Myocyte (in vitro differentiated cells): ENCODE measurements at places on chromosomes 6 and 20. TPM values are rescaled to one million over a fixed set of nuclear protein-coding genes. Genes with fewer than 3 reads are reported as not detected.
A peak's percentile ranks its signal among the peaks of the same experiment; 100 is the strongest.

Gene MACROD2
- 5.3 and 9.4 TPM in 2 replicates for total RNA-seq

Gene GABRR2
- total RNA-seq = 0.13 and 0.21 TPM in 2 replicates

Gene CCM2L
- not detected in 2 replicates for total RNA-seq

Gene SIRPD
- not detected in 2 replicates for total RNA-seq

Gene DPPA5
- not detected in 2 replicates for total RNA-seq

Gene PIM1
- total RNA-seq = 3.0 and 4.6 TPM in 2 replicates

Gene KIAA0408
- total RNA-seq = 1.7 and 2.0 TPM in 2 replicates

Gene RSPH4A
- total RNA-seq = 1.2 and 1.9 TPM in 2 replicates

Gene DCDC2
- total RNA-seq = 0.08 and 0.21 TPM in 2 replicates

Gene OGFR
- total RNA-seq = 29.1 and 35.7 TPM in 2 replicates

- DNase-seq = no peak
These were observed 17.0 kb downstream of the PHF20 start for GRCh38 chr20:35788796-35789195.

GRCh38 chr6:7157752-7158616 lies 50.2 kb downstream of the RREB1 start:
- DNase-seq = peak; percentile 53

DNA sequence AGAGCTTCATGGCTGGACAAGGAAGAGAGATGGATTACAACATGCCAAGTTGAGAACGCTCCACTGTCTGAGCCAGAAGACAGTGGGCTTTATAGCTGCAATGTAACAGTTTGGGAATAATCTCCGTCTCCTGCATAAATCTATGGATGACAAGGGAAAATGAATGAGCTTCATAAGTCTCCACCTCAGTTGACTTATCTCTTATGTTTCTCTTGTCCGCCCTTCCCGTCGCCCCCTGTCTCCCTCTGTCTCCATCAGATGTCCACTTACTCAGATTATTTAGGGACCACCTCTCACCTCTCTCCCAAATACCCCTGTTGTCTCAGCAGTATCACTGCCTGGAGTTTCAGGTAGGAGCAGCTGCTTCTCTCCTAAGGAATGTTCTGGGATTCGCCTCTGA lies 13.7 kb upstream of the BPIFA2 start:
- DNase-seq = no peak

DNA sequence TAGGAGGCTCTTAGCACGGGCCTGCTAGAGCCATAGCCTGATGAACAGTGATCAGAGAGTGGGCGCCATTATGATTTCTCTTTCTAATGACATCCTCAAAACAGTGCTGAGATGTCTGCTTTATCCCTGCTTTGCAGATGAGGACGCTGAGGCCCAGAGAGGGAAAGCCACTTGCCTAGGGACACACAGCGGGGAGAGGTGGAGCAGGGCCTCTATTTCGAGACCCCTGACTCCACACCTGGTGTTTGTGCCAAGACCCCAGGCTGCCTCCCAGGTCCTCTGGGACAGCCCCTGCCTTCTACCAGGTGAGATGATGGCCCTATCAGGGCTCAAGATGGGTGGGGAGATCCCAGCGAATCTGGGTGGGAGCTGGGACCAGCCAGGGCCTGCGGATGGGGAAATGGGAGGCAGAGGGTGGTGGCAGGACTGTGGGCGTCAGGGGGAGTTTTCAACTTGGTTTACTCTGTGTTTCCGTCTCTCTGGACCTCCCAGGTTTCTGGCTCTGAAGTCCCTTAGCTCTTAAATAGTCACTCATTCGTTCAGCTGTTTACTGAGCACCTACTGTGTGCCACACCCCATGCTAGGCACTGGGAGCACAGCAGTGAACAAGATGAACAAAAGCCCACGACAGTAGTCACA lies 36.7 kb downstream of the SRC start:
- DNase-seq = no peak

DNA sequence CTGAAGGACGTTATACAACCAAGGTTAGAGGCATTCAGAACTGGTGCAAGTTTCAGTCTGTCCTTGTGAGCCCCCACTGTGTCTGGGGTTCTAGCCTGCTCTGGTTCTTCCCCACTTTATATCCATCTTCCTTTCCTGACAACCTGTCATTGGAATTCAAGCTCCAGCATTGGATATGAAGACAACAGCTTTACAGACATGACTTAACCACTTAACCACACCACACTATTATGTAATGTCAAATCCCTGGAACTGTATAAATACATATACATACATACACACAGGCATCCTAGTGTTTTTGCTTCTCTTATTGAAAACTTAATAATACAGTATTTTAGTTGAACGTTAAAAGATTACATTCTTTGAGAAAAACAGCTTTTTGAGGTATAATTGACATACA lies 217.9 kb upstream of the SGK1 start:
- peak; percentile 12 for DNase-seq

GRCh38 chr6:90612313-90612680 lies 25.4 kb upstream of the MAP3K7 start:
- no peak for DNase-seq

- no peak for DNase-seq
These were observed 250.2 kb upstream of the RREB1 start for GRCh38 chr6:6857528-6857927.

DNA sequence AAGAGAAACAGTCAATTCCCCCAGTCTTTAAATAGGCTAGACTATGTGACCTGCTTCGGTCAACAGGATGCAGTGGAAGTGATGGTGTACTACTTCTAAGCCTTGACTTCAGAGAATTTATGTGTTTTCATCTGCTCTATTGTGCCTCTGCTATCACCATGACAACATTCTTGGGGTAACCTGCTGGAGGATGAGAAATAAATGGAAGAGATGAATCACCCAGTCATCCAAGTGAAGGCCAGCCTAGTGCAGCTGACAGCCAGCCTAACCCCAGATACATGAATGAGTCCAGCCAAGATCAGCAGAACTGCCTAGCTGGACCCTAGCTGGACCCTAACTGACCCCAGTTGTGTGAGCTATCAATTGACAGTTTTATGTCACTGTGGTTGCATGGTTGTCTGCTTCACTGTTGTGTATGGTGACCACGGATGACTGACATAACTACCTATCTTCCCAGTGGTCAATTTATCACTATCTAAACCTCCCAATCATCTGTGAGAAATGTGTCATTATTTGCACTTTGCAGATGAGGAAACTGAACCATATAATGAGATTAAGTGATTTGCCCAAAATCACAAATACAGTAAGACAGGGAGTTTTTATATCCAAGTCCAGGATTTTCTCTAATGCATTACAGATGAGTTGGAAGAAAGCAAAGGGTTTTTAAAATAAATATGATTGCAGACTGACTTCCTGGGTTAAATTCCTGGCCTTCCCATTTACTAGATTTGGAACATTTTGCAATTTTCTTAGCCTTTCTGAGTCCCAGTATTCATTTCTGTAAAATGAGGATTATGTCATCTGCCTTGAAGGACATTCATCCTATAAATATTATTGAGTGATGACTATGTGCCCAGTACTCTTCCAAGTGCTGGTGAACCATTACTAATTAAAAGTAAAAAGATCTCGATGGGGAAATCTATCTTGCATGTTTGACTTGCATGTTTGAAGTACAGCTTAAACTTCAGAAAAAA lies 136.4 kb upstream of the PLCB4 start:
- peak; percentile 28 for DNase-seq

DNA sequence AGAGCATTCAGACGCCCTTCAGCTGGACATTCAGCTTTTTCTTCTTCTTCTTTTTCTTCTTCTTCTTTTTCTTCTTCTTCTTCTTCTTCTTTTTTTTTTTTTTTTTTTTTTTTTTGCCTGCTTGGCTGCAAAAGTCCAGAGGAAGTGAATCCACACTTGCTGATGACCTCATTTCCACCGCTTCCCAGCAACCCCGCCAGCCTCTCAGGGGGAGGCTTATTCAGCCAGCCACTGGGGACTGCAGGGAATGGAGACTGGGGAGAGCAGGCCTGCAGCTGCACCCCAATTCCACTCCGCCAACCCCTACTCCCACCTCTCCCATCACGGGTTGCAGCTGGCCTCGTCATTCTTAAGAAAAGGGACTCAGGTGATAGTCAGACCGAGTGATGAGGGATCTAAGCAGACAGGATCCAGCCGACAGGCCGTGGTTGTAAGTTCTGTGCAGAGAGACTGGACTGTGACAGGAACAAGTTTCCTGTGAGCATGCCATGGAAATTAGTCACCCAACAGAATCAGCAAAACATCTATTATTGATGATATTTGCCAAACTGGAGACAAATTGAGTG lies 59.0 kb upstream of the QKI start:
- peak; percentile 62 for DNase-seq

GRCh38 chr6:108093781-108094300 lies 19.3 kb upstream of the OSTM1 start:
- DNase-seq = no peak

GRCh38 chr6:95587989-95588388 lies 10.7 kb downstream of the MANEA start:
- DNase-seq = no peak

- no peak for DNase-seq
These were observed 111.0 kb downstream of the SYCP2 start for GRCh38 chr20:59822291-59823029.

DNA sequence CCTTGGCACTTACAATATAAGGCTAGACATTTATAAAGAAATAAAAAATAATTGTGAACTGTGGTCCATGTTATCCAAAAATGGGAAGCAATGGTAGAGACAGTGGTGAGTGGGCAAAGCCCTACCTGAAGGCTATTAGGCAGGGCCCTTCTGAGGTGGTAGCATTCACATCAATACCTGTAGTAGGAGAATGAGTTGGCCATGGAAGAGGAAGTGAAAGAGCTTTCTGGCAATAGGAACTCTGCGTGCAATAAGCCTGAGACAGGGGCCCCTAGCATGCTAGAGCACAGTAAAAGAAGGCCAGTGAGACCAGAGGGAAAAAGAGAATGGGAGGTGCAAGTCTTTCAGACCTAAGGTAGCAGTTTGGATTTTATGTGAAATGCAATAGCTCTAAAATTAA lies 754.5 kb downstream of the PTPRT start:
- DNase-seq = no peak

DNA sequence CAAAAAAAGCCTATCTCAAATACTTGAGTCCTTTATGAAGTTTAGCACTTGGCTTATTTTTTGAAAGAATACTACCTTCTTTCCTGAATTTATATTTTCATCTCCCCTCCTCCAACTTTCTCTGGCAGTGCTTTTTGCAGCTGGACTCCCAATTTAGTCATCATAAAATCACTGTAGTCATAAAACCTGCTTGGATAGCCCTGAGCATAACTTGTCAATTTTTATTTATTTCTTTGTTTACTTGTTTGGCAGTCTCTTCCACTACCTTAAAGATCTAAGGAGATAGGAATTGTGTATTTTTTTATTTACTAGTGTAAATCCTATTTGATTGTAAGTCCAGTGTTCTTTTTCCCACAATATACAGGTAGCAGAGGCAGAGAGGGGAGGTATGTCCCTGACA lies 11.2 kb upstream of the EDN1 start:
- DNase-seq = no peak

GRCh38 chr6:70325009-70325408 lies 22.1 kb upstream of the COL9A1 start:
- no peak for DNase-seq

DNA sequence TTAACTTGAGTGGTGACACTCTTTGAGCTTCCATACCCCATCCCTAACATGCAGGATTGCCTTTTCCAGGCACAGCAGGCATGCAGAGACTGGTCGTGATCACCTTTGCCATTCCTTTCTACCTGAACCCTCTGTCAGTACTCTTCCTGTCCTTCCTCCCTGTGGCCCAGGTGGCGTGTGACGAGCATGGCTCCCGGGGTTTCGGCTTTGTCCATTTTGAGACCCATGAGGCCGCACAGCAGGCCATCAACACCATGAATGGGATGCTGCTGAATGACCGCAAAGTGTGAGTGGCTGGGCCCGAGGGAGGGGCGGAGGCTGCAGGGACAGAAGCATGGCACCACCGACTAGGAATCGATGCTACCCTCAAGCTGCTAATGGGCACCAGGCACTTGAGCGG lies 6.7 kb downstream of the PABPC1L start:
- no peak for DNase-seq

DNA sequence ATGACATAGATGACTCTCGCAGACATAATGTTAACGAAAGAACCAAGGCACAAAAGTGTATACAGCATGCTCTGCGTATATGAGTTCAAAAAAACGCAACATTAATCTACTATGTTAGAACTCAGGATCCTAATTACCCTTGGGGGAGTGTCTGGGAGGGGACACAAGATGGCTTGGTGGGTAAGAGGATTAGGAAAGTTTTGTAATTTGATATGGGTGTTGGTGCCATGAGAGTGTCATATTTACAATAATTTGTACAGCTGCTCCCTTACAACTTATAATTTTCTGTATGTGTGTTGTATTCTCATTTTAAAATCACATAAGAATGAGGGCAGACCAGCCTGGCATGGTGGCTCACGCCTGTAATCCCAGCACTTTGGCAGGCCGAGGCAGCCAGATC lies 38.6 kb downstream of the TFEB start:
- no peak for DNase-seq

DNA sequence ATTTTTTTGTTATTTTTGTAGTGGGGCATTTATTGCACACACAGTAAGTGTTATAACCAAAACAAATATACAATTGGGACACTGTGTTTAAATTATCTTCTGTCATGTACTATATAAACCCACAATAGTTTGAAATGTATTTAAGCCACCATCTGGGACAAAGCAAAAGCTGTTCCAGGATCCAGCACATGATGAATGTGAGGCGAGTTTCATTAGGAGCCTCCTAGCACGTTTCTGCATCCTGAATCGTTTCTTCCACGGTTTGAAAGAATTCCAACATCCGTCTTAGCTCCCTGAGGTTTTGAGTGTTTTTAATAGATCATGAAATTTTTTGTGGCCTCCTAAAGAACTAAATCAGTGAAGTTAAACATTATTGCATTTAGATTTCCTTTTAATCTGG lies 65.8 kb downstream of the EYA4 start:
- DNase-seq = no peak

- DNase-seq = no peak
These were observed 138.0 kb downstream of the FUT9 start for GRCh38 chr6:96153775-96154174.

DNA sequence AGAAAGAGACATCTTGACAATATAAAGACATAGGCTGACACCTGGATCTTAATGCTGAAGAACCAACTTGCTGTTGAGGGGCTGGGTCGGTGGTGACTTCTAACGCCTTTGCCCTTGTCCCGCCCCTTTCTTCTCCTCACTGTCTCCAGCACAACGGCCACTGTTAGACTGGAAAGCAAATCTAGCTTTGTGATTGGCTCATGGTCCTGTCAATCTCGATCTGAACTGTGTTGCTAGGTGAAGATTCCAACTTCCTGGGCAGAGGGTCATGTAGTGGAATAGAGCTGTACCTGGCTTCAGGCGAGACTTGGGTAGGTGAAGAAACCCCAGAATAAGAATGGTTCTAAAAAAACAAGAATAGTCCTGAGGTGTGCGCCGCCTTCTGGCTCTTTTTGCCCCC lies at the start of gene PGK2:
TSS of gene PGK2 (minus strand) at position 110 of the 400 bp plus-strand sequence. CDS start at position 12, 98 bp downstream.
- no peak for DNase-seq
